ENCODE measurements at places on chromosomes 2 and 18.

GRCh38 chr2:3604207-3604877 lies 9.4 kb downstream of the COLEC11 start:
- DNase-seq, result no peak

- DNase-seq, result no peak
Measured at GRCh38 chr18:22346953-22347605, 70.6 kb downstream of the CTAGE1 start.

- DNase-seq, result peak; percentile 23
Measured at GRCh38 chr18:5253910-5254309, 41.6 kb downstream of the ZBTB14 start.

- DNase-seq, result no peak
Measured at GRCh38 chr2:28401411-28401810, 8.8 kb downstream of the FOSL2 start.

DNA sequence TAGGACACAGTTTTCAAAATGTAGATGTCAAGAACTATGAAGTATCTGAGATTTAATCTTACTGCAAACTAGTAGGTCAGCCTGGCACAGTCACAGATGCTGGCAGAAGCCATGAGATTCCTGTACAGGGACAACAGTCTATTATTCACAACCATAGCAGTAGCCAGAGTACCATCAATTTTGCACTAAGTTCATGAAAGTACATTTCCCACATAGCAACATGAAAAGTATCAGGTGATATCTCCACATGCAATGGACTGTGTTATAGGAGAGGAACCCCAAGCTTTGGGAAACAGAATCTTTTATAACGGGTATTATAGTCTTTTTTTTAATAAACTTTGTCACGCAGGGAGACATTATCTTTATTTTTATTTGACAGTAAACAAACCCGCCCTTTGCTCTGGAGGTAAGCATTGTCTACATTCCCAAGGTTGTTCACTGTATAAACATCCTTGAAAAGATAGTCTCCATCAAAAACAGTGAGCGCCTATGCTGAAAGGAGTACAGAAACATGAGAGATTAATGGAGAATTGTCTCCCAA lies 33.4 kb upstream of the DPP4 start:
- DNase-seq, result no peak

GRCh38 chr2:95158891-95159619 lies 593 bp downstream of the ZNF514 start:
- DNase-seq, result peak; percentile 26

DNA sequence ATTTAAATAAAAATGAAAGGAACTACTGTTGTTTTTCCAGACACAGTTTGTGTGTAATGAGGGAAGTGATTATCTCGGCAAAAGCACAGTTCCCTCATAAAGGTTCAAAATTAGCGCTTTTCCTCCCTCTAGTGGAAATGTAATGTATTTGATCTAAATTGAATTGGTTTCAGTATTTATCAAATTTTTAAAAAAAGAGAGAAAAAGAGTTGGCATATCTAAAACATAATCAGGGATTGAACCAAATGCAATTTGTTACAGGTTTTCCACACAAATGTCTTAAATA lies 37.5 kb downstream of the CMPK2 start:
- DNase-seq, result peak; percentile 6

DNA sequence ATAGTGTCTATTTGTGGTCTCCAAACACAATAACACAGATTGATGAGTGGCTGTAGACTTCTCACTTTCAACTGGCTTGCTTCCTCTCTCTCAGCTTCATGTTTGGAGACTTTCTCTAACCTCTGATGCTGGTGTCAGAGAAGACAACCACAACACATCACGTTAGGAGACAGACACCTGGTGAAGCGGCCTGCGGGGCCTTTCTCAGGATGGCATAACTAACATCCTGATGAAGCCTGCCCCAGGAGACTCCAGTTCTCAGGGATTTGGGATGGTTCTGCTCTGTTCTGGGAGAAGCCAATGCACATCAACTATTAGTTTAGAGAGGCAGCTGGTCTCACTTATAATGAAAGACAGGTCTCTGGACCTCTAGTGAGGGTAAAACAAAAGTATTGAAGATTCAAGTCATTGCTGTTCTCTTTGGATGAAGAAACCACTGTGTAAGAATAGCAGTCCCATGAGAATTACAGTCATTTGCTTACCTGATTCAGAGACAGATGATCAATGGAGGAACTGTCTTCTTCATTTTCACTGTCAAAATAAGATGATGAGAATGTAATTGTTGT lies 2.0 kb downstream of the IL1A start:
- DNase-seq, result no peak

- DNase-seq, result peak; percentile 1
Measured at GRCh38 chr18:40866013-40866645, 1088.9 kb upstream of the PIK3C3 start.

DNA sequence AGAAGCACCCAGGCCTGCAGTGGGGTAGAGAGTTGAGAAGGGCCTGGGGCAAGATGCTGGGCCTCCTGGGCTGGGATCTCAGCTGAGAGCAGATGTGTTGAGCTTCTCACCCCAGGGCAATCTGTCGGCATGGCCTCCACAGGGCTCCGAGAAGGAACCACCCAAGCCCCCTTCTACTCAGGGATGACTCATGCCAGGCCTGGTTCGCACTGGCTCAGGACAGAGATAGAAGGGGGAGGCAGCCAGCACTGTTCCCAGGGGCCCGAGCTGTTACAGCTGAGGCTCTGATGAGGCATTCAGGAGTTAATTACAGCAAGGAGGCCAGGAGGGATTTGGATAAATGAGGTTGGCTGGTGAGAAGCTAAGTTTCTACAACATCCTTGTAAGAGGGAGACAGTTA lies 62.5 kb downstream of the CENPO start:
- DNase-seq, result no peak

DNA sequence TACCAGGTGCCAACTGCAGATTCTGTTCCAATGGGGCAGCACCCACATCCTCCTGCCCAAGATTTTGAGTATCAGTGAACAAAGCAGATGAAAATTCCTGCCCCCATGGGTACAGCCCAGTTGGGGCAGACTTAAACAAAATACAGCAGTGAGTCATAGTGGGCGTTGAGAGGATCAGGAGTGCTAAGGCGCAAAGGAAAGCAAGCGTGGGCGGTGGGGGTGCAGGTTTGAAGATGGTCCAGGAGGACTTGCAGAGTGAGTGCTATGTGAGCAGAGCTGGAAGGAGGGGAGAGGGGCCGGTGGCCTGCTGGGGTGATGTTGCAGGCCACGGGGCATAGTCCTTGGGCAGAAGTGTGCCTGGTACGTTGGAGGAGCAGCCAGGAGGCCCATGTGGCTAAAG lies 24.7 kb downstream of the STEAP3 start:
- DNase-seq, result no peak

DNA sequence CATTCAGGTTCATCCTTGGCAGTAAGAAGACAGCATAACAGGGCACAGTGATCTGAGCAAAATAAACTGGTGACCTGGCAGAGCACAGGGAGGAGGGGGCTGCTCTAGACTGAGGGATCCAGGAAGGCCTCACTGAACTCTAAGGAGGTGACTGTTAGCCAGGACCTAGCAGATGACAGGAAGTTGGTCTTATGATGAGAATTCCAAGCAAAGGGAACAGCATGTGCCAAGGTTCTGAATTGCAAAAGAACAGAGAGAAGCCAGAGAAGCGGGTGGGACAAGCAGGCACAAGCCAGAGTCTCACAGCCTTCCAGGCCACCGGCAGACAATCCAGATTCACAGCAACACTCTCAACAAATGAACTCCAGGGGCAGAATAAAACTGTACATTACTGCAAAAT lies 152.7 kb upstream of the PTPRM start:
- no peak for DNase-seq

GRCh38 chr2:215280326-215280725 lies 31.5 kb upstream of the ATIC start:
- no peak for DNase-seq

- no peak for DNase-seq
Measured at GRCh38 chr2:222993920-222994650, 57.9 kb upstream of the KCNE4 start.

GRCh38 chr2:11980809-11981208 lies 234.4 kb downstream of the LPIN1 start:
- no peak for DNase-seq

GRCh38 chr18:32470460-32470713 lies 295 bp downstream of the GAREM1 start:
- no peak for DNase-seq

DNA sequence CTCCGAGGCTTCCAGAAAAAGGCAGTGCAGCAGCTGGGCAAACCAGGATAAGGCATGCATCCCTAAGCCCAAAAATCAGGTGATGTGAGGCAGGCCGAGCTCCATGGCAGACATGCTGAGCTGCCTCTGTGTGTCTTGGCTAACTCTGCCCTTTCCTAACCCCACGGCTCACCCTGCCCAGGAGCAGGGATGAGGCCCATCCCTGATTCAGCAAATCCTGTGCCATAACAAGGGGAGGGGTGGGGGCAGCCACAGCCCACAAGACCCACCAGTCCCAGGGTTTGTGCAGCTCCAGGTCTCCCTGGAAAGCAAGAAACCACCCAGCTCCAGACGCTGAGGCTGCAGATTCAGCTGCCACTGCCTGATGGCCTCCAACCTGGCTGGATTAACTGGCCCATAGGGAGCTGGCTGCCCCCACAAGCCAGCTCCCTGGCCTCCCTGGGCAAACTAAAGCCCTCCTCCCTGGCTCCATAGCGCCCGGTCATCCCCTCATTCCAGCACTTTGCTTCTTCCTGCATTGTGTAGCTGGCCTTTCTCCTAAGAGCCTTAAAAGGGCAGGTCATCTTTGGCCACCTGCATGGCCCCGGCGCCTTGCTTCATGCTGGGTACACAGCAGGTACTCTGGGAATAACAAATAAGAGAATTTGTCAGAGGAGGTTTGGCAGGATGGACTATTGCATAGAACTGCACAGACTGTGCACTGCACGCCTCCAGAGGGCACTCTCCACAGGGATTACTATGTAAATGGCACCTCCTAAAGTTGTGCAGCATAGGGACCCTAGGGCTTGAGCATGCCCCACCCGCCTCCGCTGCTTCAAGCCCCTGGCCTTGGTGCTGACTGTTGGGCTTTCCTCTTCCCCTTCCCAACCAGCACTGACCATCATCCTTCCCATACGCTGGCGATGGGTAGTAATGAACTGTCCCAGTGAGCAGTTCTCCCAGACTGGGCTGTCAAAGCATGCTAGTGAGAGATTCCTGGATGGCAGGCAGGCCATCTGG lies 10.7 kb downstream of the STEAP3 start:
- no peak for DNase-seq

DNA sequence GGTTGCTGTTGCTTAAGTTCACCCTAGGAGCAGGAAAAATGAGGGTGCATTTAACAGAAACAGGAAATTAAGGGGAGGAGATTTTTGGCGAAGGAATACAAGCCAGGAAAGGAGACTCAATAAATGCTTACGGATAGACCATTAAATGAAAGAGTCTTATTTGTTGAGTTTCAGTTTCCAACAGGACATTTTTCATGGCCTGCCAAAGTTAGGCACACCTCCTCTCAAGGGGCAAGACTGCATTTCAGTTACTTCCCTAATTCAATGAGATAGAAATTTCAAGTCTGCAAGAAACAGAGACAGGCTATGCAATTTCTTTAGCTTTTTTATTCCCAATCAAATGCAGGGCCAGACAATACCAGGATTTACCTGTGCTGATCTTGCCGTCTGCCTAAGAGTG lies 394.7 kb upstream of the KLHL29 start:
- no peak for DNase-seq

- DNase-seq, result no peak
Measured at GRCh38 chr2:147634826-147635225, 210.0 kb upstream of the ACVR2A start.

- DNase-seq, result peak; percentile 36
Measured at GRCh38 chr2:233385489-233386044, 31.3 kb downstream of the DGKD start.

GRCh38 chr2:23565374-23565773 lies 180.4 kb downstream of the KLHL29 start:
- no peak for DNase-seq

- DNase-seq, result no peak
Measured at GRCh38 chr18:79911344-79912270, 39.8 kb downstream of the SLC66A2 start.

DNA sequence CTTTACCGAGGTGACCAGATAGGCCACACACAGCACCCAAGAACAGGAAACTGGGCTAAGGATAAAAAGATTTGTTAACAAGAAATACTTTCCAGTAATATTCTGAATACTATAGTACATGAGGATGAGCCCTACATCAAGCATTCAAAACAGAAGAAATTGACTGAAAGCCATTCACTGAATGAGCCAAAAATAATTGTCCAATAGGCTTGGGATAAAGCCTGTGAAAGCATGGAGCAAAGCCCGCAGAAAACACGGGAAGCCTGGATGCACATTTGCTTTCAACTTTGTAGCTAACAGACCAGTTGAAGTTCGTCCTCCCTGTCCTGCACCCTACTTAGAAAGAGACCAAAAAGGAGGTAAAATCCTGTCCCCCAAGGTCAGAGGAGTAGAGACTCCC lies 56.3 kb downstream of the DIPK1C start:
- no peak for DNase-seq

- DNase-seq, result no peak
Measured at GRCh38 chr18:45589356-45590035, 25.8 kb upstream of the SLC14A2 start.
